ENCODE measurements at places on chromosomes 12 and 14.

GRCh38 chr12:50635364-50635763, 128.5 kb upstream of the ATF1 start:
- no peak for DNase-seq

DNA sequence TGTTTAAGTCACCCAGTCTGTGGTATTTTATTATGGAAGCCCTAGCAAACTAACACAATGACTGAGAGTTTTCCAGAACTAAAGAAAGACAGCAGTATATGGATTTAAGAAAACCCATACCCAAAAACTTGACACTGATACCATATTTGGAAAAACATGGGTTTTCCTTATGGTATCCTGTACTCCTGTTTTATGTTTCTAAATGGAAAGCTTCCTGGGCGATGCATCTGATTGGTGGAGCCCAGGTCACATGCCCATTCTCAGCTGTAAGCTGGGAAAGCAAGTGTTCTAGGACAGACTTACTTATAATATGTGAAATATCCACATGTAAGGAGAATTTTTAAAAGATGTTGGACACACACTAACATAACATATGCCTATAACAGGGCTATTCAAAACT, 4.5 kb upstream of the RNASE4 start:
- DNase-seq, result no peak

DNA sequence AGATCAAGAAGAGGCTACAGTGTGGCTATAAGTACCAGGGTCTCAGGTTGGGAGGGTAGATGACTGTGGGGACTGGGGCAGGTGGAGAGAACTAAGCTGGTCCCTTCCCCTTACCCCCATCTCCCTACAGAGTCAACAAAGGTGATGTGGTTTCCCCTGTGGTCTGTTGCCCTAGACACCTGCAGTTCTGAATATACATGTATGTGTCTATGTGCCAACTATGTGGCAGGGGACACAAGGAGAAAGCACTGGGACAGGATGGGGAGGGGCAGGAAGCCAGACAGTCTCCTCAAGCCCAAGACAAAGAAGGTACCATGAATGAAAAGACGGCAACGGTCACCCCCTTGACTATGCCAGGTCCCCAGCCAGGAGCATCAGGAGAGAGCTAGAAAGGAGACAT, 4.5 kb upstream of the HDAC7 start:
- no peak for DNase-seq

- no peak for DNase-seq
Observed at GRCh38 chr12:13182881-13183280, 13.6 kb upstream of the EMP1 start.

GRCh38 chr14:92866901-92867865, 55.8 kb upstream of the CHGA start:
- no peak for DNase-seq

GRCh38 chr12:109289551-109289950, 19.5 kb downstream of the FOXN4 start:
- no peak for DNase-seq

- no peak for DNase-seq
Observed at GRCh38 chr12:9064815-9065606, 50.7 kb downstream of the A2M start.

DNA sequence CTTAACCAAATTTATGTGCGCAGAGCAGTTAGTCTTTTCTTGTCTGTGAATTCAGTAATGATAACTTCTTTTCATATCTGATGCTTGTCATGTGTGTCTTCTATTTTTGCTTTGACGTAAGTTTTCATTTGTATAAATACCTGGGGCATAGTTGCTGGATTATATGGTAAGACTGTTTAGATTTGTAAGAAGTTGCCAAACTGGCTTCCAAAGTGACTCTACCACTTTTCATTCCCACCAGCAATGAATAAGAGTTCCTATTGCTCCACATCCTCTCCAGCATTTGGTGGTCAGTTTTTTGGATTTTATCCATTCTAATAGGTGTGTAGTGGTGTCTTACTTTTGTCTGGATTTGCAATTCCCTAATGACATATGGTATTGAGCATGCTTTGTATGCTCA, 8.9 kb downstream of the ZNF268 start:
- no peak for DNase-seq

DNA sequence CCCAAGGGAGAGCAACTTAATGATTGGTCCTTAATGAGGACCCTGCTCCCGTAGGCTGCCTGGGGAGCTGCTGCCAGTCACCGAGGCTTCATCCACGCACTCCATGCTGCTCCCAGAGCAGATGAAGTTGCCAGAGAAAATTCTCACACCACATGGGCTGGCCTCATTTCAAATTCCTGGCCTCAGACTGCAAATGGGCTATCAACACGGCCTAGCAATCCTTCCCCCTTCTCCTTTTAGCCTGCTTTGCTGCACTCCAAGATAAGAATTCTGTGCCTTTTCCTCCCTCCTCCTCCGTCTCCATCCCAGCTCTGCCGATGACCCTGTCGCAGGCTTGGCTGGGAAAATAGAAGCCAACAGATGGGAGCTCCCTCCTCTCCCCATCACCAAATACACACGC, 10.8 kb upstream of the DGLUCY start:
- no peak for DNase-seq

- DNase-seq, result no peak
Observed at GRCh38 chr12:112170971-112171596, 45.7 kb downstream of the TRAFD1 start.

DNA sequence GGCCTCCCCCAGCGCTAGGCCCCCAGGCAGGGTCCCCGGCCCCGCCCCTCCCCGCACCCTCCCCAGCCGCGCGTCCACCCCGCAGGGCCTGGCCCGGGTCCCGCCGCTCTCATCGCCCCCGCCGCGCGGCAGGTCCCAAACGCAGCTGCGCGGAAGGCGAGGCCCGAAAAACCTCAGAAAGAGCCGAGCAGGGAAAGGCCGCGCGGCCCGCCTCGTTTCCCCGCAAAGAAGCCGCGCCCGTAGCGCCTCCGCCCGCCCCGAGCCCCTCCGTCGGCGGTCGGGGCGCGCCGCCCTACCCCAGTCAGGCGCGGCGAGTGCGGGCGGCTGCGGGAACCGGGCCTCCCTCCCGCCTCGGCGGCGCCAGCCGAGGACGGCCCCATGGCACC, 324 bp downstream of the POLE start:
- no peak for DNase-seq

GRCh38 chr14:65027127-65027799, 40.6 kb downstream of the FNTB start:
- DNase-seq, result no peak

DNA sequence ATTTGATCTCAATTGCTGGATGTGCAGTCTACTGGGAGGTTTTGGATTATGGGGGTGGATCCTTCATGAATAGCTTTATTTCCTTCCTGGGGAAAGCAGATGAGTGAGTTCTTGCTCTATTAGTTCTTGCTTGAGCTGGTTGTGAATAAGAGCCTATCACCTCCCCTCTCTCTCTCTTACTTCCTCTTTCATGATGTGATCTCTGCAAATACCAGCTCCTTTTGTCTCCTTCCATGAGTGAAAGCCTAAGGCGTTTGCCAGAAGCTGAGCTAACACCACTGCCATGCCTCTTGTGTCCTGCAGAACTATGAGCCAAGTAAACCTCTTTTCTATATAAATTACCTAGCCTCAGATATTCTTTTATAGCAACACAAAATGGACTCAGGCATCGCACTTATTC, 302.7 kb downstream of the CCER1 start:
- DNase-seq, result no peak

- no peak for DNase-seq
Observed at GRCh38 chr14:77076113-77076631, 21.9 kb upstream of the CIPC start.

DNA sequence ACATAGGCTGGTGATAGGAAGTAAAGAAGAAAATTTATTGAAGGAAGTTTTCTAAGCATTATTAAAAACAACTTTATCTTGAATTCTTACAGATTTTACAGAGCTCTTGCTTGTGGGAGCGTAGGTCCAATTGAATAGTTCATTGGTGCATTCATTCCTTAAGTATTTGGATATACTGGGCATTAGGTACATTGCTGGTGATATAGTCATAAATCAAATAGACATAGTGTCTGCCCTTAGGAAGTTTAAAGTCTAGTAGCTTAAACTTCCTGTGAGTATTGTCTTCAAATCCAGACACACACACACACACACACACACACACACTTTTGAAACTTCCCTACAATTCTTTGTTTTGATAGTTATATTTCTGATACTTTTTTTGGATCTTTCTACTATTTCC, 226.7 kb downstream of the FUT8 start:
- no peak for DNase-seq

GRCh38 chr14:57641776-57642175, 148.1 kb upstream of the CCDC198 start:
- DNase-seq, result no peak

DNA sequence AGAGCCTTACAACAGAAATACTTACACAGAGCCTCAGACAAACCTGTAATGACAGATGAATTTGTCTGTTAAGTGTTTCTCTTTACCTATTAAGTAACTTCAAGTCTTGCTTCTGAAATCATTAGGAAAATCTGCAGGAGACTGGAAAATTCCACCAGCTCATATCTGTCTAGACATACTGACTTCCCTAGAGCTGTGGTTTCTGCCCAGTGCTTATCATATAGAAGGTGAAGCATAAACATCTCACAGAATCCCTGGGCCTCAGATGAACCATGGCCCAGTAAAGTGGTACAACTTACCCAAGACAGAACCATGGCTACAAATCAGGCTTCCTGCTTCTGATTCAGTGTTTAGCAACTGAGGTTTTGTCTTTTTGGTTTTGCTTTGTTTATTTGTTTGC, 91.6 kb downstream of the EGLN3 start:
- DNase-seq, result no peak

DNA sequence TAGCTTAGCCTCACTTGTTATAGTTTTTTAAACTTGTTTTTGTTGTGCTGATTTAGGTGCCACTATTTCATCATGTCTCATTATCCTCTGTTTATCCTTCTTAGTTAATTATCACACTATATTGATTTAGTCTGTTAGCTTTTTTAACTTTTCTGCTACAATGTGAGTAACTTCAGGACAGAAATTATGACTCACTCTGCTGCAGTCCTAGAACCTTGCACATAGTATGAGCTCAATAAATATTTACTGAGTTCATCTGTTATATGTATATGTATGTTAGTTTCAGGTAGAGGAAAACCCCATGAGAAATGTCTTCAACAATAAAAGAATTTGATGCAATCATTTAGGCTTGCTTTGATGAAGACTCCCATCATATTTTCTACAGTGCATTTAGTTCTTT, 224.3 kb upstream of the NAV3 start:
- no peak for DNase-seq

- no peak for DNase-seq
Observed at GRCh38 chr14:103332143-103332919, 1.7 kb upstream of the EIF5 start.

DNA sequence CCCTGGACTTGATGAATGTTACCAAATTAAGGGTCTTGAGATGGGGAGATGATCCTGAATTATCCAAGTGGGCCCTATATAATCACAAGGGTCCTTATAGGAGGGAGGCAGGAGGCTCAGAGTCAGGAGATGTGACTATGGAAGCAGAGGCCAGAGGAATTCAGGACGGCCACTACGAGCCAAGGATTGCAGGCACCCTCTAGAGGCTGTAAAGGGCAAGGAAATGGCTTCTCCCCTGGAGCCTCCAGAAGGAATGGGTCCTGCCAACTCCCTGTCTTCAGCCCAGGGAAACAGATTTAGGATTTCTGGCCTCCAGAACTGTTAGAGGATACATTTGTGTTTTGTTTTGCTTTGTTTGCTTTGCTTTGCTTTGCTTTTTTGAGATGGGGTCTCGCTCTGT, 8.8 kb downstream of the BDKRB1 start:
- DNase-seq, result no peak

GRCh38 chr12:65784289-65785015, 39.8 kb upstream of the HMGA2 start:
- no peak for DNase-seq

DNA sequence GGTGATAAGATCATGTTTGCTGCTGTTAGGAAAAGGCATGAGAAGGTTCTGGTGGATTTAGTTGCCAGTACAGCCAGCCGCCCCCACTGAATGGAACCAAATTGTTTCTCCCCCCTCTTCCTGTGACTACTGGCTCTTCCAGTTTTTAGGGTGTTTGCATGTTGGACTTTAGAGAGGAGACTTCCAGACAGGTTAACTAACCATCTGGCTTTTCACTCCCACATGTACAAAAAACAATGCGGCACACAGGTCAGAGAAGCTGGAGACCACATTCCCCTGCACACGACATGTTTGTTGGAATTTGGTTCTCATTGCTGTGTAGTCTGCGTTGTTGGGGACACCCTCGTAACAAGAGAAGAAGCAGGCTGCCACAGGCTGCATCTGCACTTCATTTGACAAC, 103.9 kb upstream of the TMEM132C start:
- no peak for DNase-seq

GRCh38 chr12:64525461-64526160, 73.7 kb downstream of the TBK1 start:
- no peak for DNase-seq

DNA sequence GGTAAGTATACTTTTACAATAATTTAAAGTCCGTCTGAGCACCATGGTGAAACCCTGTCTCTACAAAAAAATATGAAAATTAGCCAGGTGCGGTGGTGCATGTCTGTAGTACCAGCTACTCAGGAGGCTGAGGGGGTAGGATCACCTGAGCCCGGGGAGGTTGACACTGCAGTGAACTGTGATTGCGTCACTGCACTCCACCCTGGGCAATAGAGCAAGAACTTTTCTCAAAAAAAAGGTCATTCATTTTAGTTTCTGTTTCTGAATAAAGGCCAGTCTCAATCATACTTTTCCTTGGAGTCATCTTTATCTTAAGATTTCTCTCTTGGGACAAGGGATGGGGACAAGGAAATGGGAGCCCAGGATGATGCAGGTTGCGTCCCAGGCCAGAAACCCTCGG, 12.9 kb downstream of the ANKRD13A start:
- no peak for DNase-seq
